ENCODE measurements at places on chromosomes 1 and 21. TPM values are rescaled to one million over a fixed set of nuclear protein-coding genes. Genes with fewer than 3 reads are reported as not detected.

GRCh38 chr1:239389703-239390102, 3.3 kb downstream of the CHRM3 start:
- DNase-seq: no peak

DNA sequence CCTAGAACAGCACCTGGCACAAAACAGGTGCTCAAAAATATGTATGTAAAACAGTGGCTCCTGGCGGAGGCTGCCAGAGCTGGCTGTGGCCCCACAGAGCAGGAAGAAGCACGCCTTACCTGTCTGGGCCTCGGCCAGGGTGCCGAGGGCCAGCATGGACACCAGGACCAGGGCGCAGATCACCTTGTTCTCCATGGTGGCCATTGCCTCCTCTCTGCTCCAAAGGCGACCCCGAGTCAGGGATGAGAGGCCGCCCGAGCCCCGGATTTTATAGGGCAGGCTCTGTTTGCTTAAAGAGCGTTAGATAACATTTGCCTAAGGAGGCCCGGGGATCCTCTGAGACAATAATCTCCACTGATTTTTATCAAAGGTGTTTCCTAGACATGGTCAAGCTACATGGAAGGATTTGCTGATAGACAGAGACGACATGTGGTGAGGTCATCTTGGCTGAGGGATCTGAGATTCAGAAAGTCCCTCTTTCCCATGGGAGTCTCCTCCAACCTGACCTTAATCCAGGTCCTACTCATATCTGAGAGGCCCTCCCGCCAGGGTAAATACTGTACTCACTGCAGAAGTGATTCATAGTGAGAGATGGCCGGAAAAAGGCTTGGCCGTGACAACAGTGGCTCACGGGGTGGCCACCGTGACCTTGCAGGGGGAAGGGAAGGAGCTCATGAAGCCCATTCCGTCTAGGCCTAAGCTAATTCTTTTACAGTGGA, at the start of gene TFF1:
Gene TFF1 (minus strand): TSS at position 244 of the 719 bp plus-strand sequence. CDS start 40 bp downstream, at position 204.
- no peak for DNase-seq

- DNase-seq: no peak
Observed at GRCh38 chr1:118986555-118987467, 1.3 kb downstream of the TBX15 start.

DNA sequence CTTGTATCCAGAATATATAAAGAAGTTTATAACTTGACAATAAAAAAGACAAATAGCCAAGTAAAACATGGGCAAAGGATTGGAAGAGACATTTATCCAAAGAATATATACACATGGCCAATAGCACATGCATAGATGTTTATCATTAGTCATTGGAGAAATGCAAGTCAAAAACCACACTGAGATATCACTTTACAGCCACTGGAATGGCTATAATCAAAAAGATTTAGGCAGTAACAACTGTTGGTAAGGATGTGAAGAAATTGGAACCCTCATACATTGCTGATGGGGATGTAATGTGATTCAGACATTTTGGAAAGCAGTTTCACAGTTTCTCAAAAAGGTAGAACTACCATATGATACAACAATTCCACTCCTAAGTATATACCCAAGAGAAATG, 51.1 kb downstream of the SLC44A5 start:
- DNase-seq: no peak

DNA sequence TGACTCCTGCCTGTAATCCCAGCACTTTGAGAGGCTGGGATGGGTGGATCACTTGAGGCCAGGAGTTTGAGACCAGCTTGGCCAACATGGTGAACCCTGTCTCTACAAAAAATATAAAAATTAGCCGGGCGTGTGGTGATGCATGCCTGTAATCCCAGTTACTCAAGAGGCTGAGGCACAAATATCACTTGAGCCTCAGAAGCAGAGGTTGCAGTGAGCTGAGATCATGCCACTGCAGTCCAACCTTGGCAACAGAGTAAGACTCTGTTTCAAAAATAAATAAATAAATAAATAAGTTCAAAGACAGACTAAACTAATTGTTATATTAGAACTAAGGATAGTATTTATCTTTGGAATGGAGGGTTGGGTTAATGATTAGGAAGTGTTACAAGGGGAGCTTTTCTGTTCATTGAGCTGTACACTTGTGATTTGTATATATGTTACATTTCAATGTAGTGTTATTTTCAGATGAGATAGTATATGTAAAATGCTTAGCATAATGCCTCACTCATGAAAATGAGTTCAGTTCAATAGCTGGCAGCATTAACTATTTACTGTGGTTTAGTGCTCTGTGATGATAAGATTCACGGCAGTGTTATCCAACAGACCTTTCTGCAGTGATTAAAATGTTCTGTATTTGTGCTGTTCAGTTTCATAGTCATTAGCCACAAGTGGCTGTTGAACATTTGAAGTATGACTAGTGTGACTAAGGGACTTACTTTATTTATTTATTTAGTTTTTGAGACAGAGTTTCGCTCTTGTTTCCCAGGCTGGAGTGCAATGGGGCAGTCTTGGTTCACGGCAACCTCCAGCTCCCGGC, 47.7 kb downstream of the OSBPL9 start:
- DNase-seq: no peak

GRCh38 chr1:67684526-67685066, 405 bp upstream of the GADD45A start:
- DNase-seq: no peak

- peak; percentile 25 for DNase-seq
Observed at GRCh38 chr1:245154429-245155271, at the start of gene KIF26B. Gene KIF26B, plus strand, starts transcription at chr1:245154985. Its CDS starts 440 bp downstream, at chr1:245155425.

GRCh38 chr1:2962541-2962940, 58.7 kb upstream of the ACTRT2 start:
- DNase-seq: no peak

GRCh38 chr1:183622884-183623785, 12.4 kb downstream of the ARPC5 start:
- peak; percentile 58 for DNase-seq

DNA sequence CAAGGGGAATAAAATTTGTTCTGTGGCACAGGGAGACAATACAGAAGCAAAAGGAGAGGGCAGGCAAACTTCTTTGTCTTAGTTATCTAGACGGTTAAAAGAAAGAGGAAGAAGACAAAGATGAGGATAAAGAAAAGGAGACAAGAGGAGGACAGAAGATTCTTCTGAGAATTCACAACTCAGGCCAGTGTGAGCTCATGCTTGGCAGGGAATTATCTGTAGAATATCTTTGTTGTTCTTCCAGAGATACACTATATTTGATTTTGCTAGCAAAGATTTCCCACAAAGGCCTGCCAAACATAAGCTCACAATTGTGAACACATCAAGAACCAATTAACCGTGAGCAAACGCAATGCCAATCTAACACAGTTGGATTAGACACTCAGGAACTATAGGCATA, 21.4 kb downstream of the SLC16A1 start:
- DNase-seq: no peak

DNA sequence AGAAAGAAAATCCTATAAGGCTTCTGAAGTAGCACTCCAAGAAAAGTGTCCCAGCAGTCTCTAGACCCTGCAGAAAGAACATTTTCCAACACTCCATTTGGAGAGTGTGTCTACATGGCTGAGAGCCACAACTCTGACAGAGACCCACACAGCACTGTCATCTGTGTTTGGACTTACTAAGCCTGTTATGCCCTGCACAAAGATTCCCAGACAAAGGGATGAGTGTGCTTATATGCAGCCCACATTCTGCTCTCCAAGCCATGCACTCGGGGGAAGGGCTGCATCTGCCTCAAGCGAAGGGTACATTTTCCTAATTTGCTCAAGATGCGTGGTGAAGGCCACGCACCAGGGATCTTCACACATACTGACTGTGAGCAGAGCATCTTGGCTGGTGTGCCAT, 24.4 kb upstream of the SLAMF6 start:
- DNase-seq: no peak

DNA sequence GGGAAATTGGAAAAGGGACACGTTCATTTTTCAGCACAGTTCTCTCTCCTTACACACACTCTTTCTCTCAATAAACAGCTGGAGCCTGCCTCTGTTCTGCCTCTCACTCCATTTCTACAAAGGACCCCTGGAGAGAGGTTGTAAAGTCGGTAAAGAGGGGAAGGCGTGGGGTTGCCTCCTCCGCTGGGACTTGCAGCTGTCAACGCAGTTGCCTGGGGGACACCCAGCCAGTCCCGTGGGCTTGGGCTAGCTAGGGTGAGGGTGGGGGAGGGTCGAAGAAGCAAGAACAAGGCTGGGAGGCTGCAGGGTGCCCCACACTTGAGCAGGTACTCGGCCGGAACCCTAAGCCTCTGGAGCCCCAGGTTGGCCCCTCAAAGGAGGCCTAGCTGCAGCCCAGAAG, 27.6 kb downstream of the C1orf216 start:
- DNase-seq: no peak

GRCh38 chr1:201212056-201212455, 21.4 kb downstream of the IGFN1 start:
- no peak for DNase-seq

- no peak for DNase-seq
Observed at GRCh38 chr1:235972311-235972689, 92.6 kb downstream of the NID1 start.

- DNase-seq: peak; percentile 31
Observed at GRCh38 chr1:153386500-153386901, 4.4 kb downstream of the S100A8 start.

- DNase-seq: peak; percentile 28
Observed at GRCh38 chr1:30525971-30526651, 197.3 kb downstream of the MATN1 start.

DNA sequence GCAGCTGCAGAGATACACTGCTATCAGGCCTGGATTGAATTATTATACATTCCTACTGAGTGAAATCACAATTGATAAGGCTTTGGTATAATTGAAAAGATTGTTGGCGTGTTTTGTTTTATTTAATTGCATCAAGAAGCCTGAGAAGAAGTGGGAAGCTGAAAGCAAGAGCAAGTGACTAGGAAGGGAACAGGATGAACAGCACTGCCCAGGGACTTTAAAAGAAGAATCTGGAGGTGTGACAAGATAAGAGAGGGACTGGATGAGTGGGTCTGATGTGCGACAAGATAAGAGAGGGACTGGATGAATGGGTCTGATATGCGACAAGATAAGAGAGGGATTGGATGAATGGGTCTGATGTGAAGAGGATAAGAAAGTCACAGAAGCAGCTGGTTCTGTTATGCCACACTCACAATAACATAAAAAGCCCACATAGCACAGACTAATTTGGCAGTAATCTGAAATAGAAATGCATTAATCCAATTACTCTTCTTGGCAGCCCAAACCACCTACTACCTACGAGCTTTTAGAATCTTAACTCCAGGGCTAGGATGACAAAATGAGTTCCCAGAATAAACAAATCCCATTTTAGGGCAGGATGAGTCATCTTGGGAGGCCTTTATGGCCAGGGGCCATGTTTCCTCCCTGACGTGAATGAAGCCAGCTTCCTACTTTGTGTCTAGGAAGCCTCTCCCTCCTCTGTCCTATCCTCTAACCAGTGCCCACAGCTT, 129.7 kb downstream of the DUSP10 start:
- peak; percentile 43 for DNase-seq

GRCh38 chr1:110196917-110197765, 13.0 kb upstream of the KCNC4 start:
- DNase-seq: no peak

DNA sequence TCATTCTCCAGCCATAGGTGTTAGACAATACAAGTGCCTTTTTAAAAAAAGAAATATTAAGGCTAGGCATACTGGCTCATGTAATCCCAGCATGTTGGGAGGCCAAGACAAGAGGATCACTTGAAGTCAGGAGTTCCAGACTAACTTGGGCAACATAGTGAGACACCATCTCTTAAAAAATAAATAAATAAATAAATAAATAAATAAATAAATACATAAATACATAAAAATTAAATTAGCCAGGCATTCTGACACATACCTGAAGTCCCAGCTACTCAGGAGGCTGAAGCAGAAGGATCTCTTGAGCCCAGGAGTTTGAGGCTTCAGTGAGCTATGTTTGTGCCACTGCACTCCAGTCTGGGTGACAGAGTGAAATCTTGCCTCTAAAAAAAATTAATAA, 85.8 kb upstream of the ATP1B1 start:
- no peak for DNase-seq

DNA sequence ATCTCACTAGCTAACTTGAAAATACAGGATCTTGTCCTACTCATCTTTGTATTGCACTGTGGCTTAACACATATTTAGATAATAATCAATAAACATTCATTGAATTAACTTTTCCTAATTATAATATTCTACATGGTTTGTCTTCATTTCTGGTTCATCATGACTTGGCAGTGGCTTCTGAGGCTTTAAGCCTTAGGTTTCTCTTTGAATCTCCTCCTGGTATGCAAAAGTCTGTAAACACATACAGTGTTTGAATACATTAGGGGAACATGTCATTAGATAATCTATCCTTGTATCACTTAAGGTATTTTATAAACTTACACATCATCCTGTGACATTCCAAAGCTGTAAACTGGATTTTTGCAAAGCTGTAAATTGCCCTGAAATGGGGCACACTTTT, 20.6 kb downstream of the CTSK start:
- DNase-seq: no peak

DNA sequence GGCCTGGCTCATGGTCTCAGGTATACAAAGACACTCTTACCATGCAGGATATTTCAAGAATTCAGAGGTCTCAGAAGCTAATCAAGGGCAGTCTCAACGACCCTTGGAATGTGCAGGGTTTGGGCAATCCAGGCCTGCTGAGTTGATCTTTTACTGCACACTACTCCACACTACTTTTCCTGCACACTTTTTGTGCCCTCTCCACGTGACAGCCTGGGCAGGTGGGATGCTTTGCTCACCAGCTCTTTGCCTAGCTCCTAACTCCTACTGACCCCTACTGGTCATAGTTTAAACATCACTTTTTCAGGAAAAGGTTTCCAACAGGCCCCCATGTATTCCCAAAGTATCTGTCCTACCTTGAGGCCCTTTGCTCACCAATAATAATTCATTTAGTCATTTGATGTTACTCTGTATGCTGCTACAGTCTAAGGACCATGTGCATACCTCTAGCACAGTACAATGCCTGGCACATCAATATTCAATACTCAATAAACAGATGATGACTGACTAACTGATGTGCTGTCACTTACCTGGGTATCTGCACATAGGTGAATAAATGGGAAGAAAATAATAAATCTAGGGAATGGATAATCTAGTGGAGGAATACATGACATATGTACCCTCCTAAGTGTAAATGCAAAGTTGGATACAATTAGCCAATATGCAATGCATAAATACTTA, 9.6 kb downstream of the DUSP23 start:
- DNase-seq: no peak

DNA sequence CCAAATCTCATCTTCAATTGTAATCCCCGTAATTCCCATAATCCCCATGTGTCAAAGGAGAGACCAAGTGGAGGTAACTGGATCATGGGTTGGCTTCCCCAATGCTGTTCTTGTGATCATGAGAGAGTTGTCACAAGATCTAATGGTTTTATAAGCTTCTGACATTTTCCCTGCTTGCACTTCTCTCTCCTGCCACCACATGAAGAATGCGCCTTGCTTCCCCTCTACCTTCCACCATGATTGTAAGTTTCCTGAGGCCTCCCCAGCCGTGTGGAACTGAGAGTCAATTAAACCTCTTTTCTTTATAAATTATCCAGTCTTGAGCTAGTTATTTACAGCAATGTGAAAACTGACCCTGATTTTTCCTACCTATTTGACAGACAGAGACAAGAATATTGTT, 162.5 kb upstream of the SYT6 start:
- DNase-seq: no peak

GRCh38 chr1:56958526-56958925, 7.3 kb downstream of the C8B start:
- no peak for DNase-seq

GRCh38 chr1:36844917-36845316, 189.4 kb downstream of the GRIK3 start:
- no peak for DNase-seq

The RAVER2 gene
- polyA plus RNA-seq: 4.1 TPM

The PLPPR5 gene
- not detected for polyA plus RNA-seq

The ZMYM1 gene
- 1.2 TPM for polyA plus RNA-seq

The RIPPLY3 gene
- polyA plus RNA-seq: 0.03 TPM

The UBE2U gene
- polyA plus RNA-seq: not detected

The KRTAP13-3 gene
- polyA plus RNA-seq: not detected
